Stimulated activated CD8-positive, alpha-beta memory T cell treated with anti-CD3 and anti-CD28 coated beads, Interleukin-15, amount 100 ng/mL, for 24 hours (primary cell): ENCODE measurements at places on chromosomes 2 and 18.

- DNase-seq = no peak
Observed at GRCh38 chr2:98712145-98712544, 18.8 kb downstream of the MGAT4A start.

DNA sequence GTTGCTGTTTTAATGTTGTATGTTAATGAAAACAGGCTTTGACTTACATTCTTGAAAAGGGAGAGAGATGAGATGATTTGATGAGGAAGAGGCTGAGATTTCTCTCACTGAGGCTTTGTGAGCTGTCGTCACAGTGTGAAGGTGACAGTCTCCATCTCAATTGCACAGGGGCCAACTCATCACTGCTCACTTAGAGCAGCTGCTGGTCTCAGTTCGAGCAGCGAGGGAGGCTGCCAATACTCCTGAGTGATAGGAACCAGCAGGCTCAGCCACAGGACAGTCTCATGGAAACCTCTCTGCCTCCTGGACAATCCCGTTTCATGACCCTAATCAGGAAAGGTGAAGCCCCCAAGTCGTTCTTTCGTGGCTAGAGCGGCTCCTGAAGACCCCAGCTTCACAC, 170.7 kb upstream of the SOX11 start:
- DNase-seq = no peak

GRCh38 chr2:39394516-39394961, 42.5 kb downstream of the MAP4K3 start:
- DNase-seq = no peak

DNA sequence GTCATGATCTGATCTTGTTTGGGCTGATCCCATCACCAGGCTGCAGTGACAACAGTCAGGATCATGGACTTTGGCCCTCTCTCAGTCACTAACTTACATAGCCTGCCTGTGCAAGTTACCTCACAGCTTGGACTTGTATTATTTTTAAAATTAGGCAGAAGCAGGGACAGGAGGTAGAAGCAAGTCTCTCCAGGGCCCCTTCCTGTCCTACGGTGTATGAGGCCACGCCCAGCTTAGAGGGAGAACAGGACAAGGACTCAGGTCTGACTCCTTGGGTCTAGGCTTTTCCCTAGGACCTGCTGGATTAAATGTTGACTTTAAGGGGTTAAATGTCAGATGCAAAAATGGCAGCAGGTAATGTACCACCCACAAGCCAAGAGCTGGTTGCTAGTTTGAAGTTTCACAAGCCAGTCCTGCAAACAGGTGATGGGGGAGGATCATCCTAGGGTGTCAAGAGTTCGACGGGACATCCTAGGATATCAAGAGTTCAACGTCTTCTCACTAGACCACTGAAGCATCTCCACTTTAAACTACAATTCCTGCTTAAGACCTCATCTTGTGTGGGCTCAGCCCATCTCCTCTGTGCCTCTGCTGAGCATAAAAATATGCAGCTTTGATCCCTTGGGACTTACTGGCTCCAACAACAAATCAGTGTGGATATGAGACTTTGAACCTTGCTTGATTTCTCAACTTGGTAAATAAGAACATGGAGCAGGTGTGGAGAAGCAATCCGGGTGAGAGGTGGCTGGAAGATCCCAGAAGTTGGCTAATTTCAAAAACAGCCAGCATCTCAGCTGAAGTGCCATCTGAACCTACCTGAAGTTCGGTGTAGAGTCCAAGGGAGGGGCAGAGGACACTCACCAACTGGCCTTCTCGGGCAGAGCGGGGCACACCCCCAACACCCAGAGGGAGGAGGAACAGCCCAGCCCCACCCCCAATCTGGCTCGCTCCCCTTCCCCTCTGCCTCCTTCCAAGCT, 39.5 kb downstream of the SFXN5 start:
- no peak for DNase-seq

DNA sequence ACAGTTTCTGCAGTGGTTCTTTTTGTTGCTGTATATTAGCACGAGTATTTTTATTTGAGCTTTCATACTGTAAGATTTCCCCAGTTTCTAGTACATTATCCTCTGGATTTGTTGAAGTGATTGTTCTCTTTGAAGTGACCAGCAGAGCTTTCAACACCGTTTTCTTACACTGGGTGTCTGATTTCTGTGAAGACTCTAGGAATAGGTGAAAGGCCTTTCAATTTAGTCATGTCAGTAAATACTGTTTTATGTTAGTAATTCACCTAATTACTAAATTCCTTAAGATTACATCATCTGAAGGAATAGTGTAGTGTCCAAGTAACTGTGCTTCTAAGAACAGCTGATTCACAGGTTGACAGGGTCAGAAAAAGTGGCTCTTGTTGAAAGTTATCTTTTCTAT, 2.3 kb downstream of the PPM1B start:
- no peak for DNase-seq
